ENCODE measurements at places on chromosomes 12 and 14.

- no peak for DNase-seq
These were observed 5.3 kb downstream of the EIF2S1 start for GRCh38 chr14:67365476-67365875.

- no peak for DNase-seq
These were observed 1.6 kb downstream of the CDH24 start for GRCh38 chr14:23055621-23056144.

GRCh38 chr14:53925201-53925766, 31.3 kb downstream of the BMP4 start:
- DNase-seq = no peak

GRCh38 chr14:57380935-57381334, 9.5 kb upstream of the NAA30 start:
- DNase-seq = no peak

DNA sequence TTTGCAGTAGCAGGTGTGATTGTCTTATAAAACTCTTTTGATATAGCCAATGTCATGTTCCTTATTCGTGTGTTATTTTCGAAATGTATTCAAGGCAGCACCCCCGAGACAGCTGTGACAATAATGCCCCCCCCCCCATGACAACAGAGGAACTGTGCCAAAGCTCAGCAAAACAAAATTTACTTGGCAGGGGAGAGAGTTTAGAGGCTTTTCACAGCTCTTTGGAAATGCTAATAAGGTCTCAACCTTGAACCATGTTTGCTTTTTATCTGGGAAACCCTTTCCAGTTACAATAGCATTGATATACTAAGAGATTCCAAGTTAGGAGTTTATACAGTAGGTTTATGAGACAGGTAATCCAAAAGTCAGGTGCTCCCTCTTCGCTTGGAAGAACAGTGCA, 56.4 kb upstream of the USP44 start:
- DNase-seq = no peak

DNA sequence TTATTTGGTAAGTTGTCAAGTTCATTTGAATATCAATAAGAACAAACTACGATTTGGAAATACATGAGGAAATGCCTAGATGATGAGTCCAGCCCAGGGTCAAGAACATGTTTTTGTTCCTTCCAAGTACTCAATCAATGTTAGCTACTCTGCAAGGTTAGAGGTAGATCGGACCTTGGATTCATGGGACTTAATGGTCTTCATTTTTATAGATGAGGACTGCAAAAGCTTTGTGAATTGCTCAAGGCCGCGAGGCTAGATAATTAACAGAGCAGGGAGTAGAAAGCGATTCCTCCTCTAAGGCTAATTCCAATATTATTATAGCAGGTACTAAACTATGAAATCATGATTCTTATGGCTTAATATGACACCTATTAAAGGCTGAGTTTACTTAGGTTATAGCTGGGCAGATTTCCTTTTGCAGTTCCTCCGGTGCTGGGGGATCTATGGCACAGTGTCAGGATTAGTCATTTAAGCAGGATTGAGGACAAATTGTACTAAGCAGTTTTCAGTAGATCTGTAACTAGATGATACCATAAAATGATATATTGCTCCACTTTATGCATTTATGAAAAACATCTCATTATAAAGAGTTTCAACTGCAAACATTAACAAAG, 19.8 kb downstream of the NR1H4 start:
- no peak for DNase-seq

- DNase-seq = no peak
These were observed 82.0 kb downstream of the ETV6 start for GRCh38 chr12:11731455-11731854.

GRCh38 chr12:110252716-110253115, 28.3 kb upstream of the ATP2A2 start:
- no peak for DNase-seq

DNA sequence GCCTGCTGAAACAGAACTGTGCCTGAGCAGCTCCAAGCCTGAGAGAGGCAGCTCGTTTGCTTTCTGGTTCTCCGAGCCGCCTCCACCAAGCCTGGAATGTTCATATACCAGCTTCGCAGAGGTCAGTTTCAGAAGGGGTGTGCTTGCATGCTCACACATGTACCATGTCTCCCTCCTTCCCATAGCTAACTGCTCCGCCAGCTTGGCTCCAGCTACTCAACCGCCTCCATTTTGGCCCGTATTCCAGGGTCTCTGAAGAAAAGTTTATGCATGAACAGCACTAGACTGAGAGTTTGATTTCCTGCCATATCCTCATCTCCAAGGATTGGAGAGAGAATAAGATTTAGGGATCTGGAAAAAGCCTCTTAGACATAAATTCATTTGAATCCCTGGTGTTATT, 103.7 kb downstream of the SMOC1 start:
- no peak for DNase-seq

DNA sequence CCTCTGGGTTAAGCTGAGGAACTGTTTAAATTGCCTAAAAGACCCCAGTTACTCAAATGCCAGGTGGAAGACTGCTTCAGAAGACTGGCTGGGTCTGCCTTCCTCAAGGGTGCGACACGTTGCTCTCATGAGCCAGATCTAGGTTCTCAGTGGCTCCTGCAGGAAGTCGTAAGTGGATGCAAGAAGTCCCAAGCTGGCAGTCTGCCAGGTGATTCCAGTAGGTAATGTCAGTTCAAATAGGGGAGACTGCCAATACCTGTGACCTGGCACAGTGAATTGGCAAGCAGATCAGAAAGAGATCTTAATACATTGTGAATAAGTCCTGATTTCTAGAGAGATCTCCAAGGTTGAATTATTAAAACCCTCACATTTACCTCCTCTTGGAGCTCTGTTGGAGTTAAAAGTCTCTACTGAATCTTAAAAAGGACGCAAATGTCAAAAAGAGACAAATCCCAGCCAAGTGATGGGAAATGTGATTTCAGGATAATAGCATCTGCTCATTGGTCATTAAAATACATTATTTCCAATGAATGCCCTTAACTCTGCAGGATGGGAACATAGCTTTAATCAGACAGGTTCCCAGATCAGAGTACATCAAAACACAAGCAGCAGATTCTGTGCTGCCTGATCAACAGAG, 98.8 kb upstream of the FRMD6 start:
- no peak for DNase-seq

GRCh38 chr14:102086709-102086971, 204 bp downstream of the HSP90AA1 start:
- DNase-seq = no peak

- DNase-seq = no peak
These were observed 73.7 kb downstream of the PRIMA1 start for GRCh38 chr14:93714605-93715004.

- DNase-seq = no peak
These were observed 23.0 kb upstream of the RAB21 start for GRCh38 chr12:71731439-71732356.

GRCh38 chr14:72644758-72645489, 249.0 kb downstream of the DPF3 start:
- no peak for DNase-seq

- DNase-seq = no peak
These were observed 84.7 kb downstream of the SAMD4A start for GRCh38 chr14:54651649-54652048.

DNA sequence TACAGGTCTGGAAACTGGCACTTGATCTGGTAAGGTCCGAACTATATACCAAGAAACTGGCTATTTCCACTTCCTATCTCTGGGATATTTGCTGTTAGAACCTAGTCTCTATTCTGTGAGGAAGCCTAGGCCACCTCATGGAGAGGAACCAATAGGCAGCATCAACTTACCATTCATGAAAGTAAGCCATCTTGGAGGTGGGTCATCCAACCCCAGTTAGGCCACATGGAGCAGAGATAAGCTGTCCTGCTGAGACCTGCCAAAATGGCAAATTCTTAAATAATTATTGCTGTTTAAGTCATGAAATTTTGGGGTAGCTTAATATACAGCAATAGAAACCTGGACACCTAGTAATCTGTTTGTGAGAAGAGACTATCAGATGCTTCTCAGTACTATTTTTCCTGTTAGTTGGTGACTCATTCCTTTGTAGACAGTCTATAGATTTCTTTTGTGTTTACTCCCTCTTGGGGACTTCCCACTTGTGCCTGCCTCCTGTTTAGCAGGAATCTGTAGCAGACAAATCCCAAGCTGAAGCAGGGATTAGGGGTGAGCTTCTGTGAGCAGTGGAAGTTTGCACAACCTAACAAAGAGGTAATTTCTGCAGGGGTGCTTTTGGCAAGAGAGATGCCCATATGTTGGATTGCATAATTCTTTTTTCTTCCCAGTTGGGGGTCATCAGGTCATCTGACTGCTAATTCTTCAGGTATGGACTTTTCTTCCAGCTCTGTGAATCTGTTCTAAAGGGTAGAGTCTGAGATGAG, 136.8 kb downstream of the IGF1 start:
- DNase-seq = no peak

- no peak for DNase-seq
These were observed 22.6 kb downstream of the GPHB5 start for GRCh38 chr14:63296060-63296563.
